ENCODE measurements at places on chromosomes 16 and 17. TPM values are rescaled to one million over a fixed set of nuclear protein-coding genes. Genes with fewer than 3 reads are reported as not detected.

The TBC1D3E gene
- not detected for total RNA-seq

- H3K27ac ChIP-seq: no peak overlapping the region
- H3K4me3 ChIP-seq: no peak overlapping the region
- H3K36me3 ChIP-seq: no peaks in the 10 kb centered on the region
- no peaks in the 10 kb centered on the region for H3K27me3 ChIP-seq
- no peak for DNase-seq
These were observed 312.9 kb downstream of the SNX29 start for GRCh38 chr16:12289175-12290063.

DNA sequence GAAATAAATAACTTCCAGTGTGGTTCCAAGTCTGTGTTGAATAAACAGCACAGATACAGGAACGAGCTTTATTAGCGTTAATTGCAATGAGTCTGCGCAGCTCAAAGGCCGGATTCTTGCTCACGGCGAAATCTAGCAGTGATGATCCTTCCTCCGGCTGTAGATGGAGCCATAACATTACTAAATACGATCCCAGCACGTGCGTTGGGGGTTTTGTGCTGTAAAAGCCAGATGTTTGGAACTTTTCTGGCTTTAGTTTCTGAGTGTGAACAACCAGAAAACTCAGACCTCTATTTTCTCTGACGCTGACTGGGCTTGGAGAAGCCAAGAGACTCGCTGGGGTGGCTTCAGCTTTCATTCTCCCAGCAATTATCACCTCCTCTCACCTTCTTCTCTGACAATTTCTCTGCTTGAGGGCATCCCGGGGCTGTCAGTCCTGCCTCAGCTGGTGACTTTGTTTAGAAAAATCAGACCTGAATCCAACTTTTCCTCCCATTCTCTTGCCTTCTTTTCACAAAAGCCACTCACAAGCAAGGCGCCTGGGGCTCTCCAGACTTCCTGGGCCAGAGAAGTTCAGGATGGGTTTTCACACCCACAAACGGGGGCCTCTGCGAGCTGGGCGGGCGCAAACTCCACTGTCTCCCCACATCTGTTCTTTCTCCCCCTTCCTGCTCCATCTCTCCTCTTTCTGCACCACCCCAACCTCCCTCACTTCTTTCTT is 47.1 kb upstream of the AKTIP start:
- no peaks in the 10 kb centered on the region for H3K36me3 ChIP-seq
- peak; percentile 83 for DNase-seq
- no peak overlapping the region for H3K27ac ChIP-seq
- no peaks in the 10 kb centered on the region for H3K27me3 ChIP-seq

- DNase-seq: no peak
- H3K27ac ChIP-seq: no peak overlapping the region
- no peaks in the 10 kb centered on the region for H3K4me1 ChIP-seq
- no peak overlapping the region for H3K4me3 ChIP-seq
- no peaks in the 10 kb centered on the region for H3K36me3 ChIP-seq
- H3K27me3 ChIP-seq: no peaks in the 10 kb centered on the region
These were observed 17.9 kb downstream of the FAM83G start for GRCh38 chr17:18986541-18987229.

DNA sequence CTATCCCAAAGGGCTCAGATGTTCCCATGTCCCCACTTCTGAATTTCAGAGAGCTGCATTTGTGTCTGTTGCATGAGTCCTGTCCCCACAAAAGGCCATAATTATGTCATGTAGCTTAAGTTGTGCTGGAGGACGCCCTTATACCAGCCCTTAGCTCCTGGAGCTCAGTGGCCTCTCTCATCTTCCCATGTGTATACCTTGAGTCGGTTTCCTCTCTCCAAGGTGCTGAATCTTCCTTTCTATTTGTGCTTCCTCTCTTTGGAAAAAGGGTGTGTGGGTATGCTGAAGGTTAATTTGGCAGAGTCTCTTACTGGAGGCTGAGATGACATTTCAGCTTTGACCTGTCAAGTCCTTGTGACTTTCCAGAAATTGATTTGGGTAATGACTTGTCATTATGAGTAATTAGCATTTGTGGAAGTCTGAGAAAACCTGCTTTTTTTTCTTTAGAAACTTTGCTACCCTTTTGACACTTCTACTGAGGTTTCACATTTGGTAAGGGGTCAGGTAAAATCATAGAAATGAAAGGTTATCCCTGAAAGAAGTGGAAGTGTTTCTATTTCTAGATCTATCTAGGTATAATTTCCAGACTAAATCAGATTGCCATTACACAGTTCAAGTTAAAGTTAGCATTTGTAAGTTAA is 185.4 kb downstream of the ABCC12 start:
- H3K27ac ChIP-seq: no peak overlapping the region
- no peaks in the 10 kb centered on the region for H3K4me1 ChIP-seq
- no peak overlapping the region for H3K4me3 ChIP-seq
- H3K36me3 ChIP-seq: no peaks in the 10 kb centered on the region
- no peaks in the 10 kb centered on the region for H3K27me3 ChIP-seq

The USP31 gene
- total RNA-seq: 73.6 TPM

The PPY gene
- total RNA-seq: not detected

Data from testis (tissue), 5 donors.